ENCODE measurements at places on chromosomes 7 and 10.

- DNase-seq: no peak
Measured at GRCh38 chr10:116715839-116716377, 26.5 kb downstream of the HSPA12A start.

DNA sequence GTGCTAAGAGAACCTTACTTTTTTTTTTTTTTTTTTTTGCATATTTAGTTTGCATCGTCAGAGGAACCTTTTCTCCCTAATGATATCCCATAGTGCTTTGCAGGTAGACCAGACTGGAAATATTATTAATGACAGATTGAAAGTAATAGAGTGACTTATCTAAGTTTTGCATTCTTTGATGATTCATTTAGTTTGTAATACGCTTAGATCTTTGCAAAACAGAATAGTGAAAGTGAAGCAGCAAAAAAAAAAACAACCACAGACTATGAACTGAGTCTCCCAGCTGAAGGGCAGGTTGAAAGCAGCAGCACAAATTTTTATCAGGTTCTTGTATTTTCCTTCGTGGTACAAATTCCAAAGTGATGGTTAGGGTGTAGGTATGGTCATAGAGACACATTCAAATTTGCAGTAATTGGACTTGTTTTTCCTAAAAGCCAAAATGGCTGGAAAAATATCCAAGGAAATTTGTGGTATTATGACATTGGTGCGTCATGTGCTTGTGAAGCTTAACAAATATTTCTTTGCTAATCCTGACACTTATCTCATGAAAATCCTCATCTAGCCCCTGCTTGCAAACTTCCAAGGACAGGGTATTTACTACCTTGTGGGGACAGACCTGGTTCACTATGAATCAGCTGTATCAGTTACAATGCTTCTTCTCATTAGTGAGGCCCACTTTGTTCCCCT lies 81.8 kb upstream of the CREB5 start:
- no peak for DNase-seq

- DNase-seq: no peak
Measured at GRCh38 chr7:109996927-109997326, 1094.0 kb upstream of the LRRN3 start.

DNA sequence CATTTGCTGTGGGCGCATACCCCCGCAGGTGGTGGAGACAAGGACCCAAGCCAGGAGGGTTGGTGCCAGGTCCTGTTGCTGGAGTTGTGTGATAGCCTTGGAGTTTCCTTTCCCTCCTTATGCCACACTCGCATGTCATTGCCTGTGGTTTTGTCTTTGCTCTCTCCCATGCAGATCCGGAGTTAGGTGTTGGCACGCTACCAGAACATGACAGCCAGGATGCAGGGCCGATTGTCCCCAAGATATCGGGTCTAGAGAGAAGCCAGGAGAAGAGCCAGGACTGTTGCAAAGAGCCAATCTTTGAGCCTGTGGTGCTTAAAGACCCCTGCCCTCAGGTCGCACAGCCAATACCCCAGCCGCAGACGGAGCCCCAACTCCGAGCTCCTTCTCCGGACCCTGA lies 369.2 kb upstream of the GALNT17 start:
- no peak for DNase-seq

DNA sequence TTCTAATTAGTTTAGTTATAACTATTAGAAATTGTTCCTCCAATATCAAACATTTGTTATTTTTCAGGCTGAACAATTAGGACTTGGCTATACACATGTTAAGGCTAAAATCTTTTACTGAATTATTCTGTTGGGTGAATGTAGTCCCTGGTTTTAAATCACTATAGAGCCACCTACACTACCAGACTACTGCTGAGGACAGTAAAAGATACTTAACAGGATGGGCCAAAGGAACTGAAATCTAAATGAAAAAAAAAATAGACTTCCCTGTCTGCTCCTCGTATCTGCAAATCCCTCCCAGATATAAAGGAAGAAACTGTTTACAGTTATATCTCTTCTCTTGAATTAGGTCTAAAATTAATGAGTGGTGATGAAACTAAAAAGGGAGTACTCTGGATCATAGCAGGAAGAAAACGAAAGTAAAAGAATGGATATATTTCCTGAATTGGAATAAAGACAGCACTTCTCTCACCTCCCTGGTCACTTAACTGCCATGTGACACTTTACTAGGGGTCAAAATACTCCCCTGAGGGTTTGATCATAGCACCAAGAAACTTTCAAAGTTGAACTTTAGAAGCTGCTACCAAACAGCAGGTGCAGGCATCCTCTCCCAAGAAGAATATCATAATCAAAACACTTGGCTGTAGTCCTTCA lies 12.7 kb downstream of the FBXW4 start:
- no peak for DNase-seq

GRCh38 chr7:98204670-98205069 lies 6.6 kb upstream of the BHLHA15 start:
- no peak for DNase-seq

GRCh38 chr10:99279626-99280111 lies 44.0 kb upstream of the HPSE2 start:
- DNase-seq: no peak

GRCh38 chr10:15442056-15442455 lies 71.0 kb upstream of the FAM171A1 start:
- no peak for DNase-seq

DNA sequence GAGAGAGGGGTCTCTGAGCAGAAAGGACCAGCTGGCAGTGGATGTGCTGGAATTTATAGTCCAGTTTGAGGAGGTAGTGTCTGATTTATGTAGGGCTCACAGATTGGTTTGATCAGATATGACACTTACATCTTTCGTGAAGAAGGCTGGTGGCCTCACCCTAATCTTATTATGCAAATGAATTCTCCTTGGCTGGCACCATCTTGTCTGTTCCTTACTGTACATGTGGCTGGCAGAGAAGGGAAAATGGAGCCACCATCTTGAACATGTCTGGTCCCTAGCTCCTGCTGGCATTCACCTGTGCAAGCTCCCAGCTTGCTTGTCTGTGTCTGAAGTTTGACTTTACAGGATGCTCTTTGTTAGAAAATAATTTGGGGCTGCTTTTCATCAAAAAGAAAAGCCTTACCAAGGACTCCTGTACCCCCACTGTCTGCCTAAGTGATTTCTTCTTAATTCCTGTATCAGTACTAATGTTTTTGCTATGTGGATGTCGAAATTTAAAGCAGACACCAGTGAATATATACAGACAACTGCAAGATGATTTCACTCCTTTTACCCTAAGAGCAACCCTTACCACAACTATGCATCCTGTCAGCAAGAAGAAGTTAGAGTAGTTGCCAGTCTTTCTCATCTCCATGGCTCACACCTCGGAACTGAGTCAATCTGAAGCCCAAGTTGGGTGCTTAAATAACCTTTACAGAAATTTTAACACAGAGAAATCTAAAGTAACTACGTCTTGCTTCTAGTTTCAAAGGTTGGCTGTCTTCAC lies 322.0 kb upstream of the SEMA3D start:
- no peak for DNase-seq

DNA sequence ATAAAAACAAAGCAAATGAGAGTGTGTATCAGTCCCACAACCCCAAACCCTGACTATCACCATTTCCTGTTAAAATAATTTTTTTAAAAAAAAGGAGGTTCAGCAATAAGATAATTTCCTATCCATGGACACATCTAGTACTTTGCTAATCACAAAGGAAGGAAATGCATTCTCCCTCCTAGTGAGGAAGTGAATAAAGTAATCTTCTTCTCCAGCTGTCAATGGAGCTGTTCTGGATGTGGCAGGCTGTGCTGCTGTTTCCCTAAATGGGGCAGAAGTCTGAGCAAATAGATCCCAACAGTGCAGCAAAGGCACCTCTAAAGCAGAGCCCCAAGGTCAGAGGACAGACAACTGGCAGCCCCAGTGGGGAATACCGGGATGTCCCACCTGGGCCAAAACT lies 540.0 kb downstream of the KCNMA1 start:
- no peak for DNase-seq

DNA sequence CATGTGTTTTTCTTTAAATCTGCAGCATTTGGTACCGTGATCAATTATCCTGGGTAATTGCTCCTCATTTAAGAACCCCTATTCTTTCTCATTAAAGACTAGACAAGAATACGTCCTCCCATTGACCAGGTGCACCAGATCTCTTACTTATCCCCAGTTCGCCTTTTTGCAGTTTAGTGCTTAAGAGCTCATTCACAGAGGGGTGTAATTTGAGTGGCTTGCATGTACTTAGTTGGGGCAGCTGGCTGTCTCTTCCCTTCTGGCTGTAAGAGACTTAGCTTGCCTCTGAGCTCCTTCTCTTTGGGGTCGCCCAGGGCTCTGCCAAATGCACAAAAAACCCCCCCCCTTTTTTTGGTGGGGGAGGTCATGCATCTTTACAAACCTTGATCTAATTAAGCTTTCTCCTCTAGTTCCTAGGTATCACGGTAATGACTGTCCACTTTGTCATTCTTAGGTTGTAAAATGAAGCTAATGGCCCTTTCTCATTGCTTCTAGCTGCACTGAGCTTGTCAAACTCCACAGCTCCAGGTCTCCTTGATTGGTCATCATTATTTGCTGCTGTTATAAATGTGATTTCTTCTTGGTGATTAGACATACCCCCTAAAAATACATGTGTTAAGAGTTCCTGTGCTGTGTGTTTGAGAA lies 26.3 kb downstream of the GAD2 start:
- DNase-seq: no peak

- DNase-seq: no peak
Measured at GRCh38 chr7:64651632-64652165, 14.2 kb upstream of the ZNF107 start.

GRCh38 chr7:4270268-4270667 lies 411.8 kb upstream of the FOXK1 start:
- DNase-seq: no peak

GRCh38 chr7:95026018-95026417 lies 118.6 kb downstream of the PPP1R9A start:
- no peak for DNase-seq

All from GF-D8 (cell line).